SK-N-SH (cell line): ENCODE measurements at places on chromosomes 12 and 14.

GRCh38 chr14:92690171-92691011, 58.0 kb downstream of the LGMN start:
- DNase-seq: peak; percentile 74

- no peak for DNase-seq
Observed at GRCh38 chr14:31003284-31003683, 22.2 kb upstream of the AP4S1 start.

- no peak for DNase-seq
Observed at GRCh38 chr12:62116986-62117385, 143.2 kb upstream of the USP15 start.

- no peak for DNase-seq
Observed at GRCh38 chr14:54177641-54178621, 218.9 kb upstream of the CDKN3 start.

- DNase-seq: no peak
Observed at GRCh38 chr12:14931791-14932560, 6.4 kb downstream of the ERP27 start.

GRCh38 chr12:65681226-65681625, 143.1 kb upstream of the HMGA2 start:
- no peak for DNase-seq

- DNase-seq: no peak
Observed at GRCh38 chr14:74415115-74415437, 10.9 kb downstream of the SYNDIG1L start.

GRCh38 chr12:108193917-108194316, 64.8 kb downstream of the WSCD2 start:
- DNase-seq: peak; percentile 69

- no peak for DNase-seq
Observed at GRCh38 chr12:34294137-34294536, 271.8 kb downstream of the ALG10 start.

DNA sequence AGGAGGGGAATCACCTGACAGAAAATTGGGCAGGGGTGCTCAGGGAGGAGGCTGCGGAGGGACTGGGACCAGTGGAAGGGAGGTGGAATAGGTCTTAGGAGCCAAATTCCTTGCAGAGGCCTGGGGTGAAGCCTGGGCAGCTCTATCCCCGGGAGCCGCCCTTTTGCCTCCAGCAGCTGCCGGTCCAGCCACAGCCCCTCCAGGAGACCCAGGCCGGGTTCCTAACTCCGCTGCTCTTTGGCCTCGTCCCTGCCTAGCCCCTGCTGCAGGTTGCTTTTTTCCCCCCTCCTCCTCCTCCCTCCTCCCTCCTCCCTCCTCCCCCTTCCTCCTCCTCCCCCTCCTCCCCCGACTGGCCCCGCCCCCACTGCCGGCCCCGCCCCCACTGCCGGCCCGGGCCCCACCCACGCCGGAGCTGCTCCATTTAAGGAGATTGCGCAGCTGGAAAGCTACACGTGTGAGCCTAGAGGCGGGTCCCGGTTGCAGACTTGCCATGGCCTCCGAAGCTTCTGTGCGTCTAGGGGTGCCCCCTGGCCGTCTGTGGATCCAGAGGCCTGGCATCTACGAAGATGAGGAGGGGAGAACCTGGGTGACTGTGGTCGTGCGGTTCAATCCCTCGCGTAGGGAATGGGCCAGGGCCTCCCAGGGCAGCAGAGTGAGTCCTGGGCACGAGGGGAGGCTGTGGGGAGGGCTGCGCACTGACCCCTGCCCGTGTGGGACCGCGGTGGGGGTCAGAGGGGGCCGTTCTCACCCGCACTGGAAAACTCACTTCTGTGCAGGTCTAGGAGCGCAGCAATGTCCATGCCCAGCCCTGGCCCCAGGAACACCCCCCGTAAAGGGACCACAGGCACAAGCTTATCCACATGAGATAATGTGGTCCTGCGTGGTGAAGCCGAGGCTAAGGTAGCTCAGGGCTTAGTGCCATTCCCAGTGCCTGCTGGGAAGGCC, at the start of gene TCL1B:
Gene TCL1B, plus strand, starts transcription at position 449 of the 945 bp plus-strand sequence. Its CDS starts 42 bp downstream, at position 491.
- DNase-seq: peak; percentile 47

DNA sequence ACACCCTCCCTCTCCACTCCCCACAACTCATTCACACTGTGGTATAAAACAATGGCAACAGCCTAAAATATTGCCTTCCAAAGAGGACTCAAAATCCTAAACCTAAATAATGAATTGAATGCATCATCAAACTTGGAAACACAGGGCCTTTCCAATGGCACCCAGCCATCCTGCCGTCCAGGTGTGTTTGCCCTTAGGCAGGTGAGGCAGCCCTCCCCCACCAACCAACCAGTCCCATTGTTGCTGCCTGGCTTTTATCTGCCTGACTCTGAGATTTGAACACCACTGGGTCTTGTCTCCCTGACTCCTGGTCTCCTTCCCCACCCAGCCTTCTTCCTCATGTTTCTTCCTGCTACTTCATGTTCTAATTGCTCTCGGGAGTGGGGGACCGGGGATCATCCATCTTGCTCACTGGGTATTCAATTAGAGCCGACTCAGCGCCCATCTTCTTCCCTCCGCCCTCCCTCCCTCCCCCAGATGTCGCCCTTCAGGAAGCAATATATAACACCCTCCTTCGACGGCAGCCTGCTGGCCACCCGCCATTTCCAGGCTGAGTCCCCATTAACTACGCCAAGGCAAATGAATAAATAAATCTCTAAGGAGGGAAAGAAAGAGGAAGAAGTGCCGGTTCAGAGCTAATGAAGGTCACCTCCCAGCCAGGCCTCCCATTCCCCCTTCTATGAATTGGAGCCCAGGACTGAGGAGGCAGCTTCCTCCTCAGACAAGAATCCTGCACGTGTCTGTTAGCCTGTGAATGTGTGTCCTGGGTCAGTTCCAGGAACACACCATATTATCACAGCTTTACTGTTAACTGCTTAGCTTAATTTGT, 36.3 kb upstream of the NTF3 start:
- no peak for DNase-seq

GRCh38 chr12:122023339-122024131, 1.9 kb downstream of the BCL7A start:
- DNase-seq: peak; percentile 87

GRCh38 chr14:24307156-24307574, 612 bp downstream of the CIDEB start:
- DNase-seq: no peak

DNA sequence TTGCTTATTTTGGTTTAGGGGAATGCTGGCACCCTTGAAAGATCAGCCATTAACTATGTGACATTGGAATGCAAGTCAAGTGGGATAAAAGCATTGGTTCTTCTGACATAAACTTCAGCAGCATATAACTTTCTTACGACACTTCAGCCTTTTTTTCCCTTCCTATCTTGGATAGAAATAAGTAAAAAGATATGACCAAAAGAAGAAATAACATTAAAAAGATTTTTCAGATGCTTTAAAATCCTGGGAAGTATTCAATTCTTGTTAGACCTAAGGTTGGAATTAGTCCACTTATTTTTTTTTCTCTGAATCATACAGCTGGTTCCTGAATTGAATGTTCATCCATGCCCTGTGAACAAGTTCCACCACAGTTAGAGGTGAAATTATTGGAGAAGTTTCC, 85.6 kb upstream of the TSPAN8 start:
- DNase-seq: no peak

- DNase-seq: no peak
Observed at GRCh38 chr12:67382241-67382871, 113.2 kb downstream of the CAND1 start.

DNA sequence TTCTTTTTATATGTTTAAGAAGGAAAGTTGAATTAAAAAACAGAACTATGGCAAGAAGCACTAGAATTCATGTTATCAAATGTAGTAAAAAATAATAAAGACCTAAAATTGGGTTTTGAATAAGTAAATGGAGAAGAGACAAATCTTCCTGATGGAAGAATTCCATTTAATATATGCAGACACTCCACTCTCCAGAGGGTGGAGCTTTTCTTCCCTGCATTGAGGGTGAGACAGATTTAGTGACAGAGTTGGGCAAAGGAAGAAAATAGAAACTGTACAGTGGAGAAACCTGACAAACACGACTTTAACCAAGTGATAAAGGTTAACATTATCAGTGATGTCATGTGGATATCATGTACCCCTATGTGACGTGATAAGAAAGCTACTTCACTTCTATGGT, 217.6 kb downstream of the PRKD1 start:
- no peak for DNase-seq

DNA sequence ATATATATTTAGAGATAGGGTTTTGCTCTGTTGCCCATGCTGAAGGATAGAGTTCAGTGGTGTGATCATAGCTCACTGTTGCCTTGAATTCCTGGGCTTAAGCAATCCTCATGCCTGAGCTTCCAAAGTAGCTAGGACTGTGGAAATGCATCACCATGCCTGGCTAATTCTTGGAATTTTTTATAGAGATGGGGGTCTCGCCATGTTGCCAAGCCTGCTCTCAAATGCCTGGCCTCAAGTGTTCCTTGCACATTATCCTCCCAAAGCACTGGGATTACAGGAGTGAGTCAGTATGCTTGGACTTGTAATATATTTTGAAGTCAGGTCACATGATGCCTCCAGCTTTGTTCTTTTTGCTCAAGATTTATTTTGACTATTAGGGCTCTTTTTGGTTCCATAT, 178.0 kb downstream of the RPAP3 start:
- no peak for DNase-seq
